ENCODE measurements at places on chromosomes 7 and 10.
A peak's percentile ranks its signal among the peaks of the same experiment; 100 is the strongest.

DNA sequence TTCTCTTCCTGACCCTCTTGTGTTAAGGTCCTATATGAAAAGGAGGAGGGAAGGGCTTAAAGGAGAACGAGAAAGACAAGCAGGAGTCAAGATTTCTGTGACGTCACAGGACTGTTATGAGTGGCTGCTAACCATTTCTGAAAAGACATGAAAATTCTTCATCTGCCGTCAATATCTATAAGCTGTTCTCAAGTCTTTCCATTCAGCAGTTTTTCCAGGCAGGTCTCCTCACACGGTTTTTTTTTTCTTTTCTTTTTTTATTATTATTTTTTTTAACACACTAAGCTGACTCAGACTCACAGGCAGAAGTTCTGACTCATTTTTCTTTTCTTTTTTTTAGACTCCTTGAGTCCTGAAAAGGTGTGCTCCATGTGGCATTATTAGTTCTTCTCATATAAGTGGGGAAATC lies 72.0 kb downstream of the DGKI start:
- no peak for DNase-seq

- DNase-seq: no peak
Measured at GRCh38 chr7:50614721-50615518, 49.7 kb upstream of the DDC start.

- DNase-seq: peak; percentile 94
Measured at GRCh38 chr7:37336259-37336658, 112.4 kb downstream of the ELMO1 start.

- no peak for DNase-seq
Measured at GRCh38 chr7:112206991-112207592, 597 bp downstream of the ZNF277 start.

DNA sequence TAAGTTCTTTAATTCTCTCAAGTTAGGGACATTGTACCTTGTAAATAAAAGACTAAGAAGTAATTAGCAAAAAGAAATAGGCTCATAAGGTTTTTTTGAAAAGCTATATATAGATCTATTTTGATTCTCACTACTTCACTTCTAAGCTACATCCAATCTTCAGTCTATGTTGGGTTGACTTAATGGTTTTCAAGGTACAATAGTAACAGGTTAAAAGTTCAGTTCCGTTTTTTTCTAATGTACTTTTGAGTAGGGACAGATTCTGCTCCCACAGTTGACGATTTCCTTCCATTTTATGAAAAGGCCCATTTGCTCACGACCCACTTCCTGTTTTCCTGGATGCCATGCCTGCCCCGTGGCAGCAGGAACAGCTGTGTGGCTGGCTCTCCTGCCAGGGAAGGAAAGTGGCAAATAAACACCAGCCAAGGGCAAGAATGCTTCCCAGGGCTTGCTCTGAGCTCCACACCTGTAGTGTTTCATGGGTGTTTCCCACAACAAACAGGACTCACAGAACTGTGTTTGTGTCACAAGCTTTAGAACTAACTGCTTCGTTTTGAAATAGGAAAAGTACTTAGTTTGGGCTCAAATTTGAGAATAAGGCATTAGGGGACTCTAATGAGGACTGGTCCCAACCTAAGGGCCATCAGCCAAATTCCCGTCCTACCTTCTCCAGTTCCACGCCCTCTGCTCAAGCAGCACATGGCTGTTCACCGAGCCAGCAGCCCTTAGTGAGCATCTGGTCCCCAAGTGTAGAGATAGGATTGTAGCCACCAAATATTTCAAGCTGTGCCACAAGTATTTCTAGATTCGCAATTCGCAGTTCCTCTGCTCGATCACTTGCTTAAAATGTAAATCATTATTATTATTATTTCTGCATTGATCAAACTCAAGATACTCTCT lies 240.7 kb downstream of the COBL start:
- DNase-seq: no peak

DNA sequence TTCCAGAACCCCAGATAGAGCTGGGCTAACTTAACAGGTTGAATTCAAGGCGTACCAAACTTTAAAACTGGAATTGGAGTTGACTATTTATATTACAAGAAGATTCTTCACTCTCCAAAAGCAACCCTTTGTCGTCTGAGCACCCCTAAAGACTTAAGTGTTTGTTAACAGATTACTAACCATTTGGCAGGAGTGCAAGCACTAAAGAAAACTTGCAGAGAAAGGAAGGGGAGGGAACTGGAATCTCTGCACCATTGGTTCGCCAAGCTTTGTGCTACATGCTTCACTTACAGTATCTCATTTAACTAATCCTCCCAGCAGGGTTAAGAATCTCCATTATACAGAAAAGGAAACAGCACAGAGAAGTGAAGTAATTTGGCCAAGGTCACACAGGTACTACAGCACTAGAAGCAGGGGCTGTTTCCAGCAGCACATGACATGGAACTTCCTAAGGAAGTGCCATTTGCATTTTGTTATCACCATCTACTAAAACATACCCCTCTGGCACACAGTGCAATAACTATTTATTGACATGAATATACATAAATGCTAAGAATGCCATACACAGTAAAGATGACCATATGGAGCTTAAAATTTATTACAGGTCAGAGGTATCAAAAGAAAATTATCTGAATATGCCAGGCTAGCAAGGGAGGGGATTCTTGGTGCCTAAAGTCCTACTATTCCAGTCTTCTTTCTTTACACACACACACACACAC lies 201.2 kb downstream of the KCNMA1 start:
- DNase-seq: no peak

DNA sequence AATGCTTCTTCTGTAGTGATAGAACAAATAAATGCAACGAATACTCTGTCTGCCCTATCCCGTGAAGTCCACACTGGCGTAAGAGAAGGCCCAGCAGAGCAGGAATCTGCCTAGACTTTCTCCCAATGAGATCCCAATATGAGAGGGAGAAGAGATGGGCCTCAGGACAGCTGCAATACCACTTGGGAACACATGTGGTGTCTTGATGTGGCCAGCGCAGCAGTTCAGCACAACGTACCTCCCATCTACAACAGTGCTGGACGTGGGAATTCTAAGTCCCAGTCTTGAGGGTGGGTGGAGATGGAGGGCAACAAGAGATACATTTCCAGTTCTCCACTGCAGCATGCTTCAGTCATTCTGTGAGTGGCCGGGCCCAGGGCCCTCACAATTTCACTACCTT lies 45.8 kb downstream of the FIGNL1 start:
- no peak for DNase-seq

DNA sequence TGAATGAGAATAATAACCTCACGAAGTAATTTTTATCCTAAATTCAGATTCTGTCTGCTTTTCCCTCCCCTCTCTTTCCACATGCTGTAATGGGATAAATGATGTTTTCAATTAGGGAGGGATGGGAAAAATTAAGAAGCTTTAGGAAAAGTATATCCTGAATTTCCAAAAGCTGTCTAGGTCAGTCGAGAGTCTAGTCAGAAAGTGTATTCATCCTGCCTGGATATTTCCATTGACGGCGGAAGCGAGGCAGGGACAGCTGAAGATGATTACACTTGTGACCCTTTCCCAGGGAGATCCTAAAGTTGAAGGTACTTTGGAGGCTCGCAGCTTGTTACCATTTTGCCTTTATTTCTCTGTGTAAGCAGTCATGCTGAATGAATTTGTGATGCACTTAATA lies 204.1 kb downstream of the ZNF365 start:
- DNase-seq: no peak

DNA sequence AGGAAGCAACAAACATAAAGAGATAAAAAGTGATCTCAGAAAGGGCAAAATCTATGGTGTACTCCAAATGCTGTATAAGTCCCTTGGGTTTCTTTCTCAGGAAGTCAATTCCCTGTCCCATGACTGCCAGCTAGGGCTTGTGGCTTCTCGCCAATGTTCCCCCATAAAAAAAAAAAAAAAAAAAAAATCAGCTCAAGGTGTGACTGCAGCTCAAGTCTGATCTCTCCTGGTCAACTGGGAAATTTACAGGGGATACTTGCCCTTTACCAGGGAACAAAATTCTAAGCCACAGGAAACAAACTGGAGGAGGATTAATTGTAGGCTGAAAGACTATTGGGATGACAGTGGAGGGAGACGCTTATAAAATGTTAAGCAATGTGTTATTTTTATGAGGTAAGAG lies 76.0 kb downstream of the PCGF5 start:
- no peak for DNase-seq

DNA sequence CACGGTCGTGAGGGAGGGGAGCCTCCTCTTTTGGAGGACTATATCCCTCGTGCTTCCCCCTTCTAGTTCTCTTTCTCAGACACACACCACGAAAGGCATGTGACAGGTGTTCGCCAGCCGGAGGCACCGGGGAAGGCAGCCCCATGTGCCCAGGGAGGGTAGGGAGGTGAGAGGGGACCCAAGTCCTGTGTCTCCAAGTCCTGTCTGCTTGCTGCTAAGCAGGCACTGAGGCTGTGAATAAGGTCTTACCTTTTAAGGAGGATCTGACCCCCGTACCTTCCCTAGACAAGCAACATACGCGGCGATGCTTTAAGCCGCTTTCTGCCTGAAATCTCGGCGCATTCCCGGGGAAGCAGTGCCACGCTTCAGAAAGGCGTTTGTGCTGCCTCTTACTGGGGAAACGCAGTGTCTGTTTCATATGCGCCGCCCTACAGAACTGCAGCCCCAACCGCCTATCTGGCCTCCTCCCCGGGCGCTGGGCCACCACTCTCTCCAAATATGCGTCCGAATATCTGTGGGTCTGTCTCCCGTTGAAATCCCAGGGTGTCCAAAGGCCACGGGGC lies 770 bp downstream of the PLXNA4 start:
- no peak for DNase-seq

Data from GM12878 (cell line).